ENCODE measurements at places on chromosomes 6 and 20.

GRCh38 chr6:134166511-134167261, 114.3 kb upstream of the SLC2A12 start:
- DNase-seq: no peak

DNA sequence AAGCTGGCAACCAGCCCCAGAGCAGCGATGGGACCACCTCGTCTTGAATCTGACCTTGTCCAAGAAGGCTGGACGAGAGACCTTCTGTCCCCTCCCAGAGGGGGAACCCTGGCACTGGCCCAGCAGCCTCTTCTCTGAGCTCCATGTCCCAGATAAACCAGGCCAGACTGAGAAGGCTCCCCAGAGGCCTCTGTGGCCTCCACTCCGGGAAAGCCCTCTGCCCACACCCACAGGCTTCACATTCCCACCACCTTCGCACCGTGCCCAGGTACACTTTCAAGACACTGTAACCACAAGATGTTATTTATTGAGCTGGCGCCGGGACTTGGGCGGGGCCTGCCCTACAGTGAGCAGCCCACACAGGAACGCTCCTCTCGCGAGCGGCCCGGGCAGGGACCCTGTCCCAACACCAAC, 33.2 kb downstream of the ADA start:
- DNase-seq: no peak

DNA sequence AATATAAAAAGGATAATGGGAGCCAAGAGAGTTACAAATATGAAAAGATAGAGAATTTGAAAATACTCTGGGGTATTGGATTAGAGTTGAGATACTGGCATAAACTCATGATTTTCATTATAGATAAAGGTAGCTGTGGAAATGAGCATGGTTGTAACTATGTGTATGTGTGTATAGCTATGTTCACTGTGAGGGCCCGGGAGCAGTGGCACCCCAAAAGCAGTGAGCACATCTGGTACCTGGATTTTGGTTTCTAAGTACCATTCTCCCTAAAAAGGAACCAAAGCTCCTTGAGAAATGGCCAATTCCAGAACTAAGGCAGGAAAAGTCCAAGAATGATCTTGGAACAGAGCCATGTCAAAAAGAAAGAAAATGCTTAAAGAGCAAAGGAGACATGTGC, 202.4 kb upstream of the QKI start:
- DNase-seq: no peak

DNA sequence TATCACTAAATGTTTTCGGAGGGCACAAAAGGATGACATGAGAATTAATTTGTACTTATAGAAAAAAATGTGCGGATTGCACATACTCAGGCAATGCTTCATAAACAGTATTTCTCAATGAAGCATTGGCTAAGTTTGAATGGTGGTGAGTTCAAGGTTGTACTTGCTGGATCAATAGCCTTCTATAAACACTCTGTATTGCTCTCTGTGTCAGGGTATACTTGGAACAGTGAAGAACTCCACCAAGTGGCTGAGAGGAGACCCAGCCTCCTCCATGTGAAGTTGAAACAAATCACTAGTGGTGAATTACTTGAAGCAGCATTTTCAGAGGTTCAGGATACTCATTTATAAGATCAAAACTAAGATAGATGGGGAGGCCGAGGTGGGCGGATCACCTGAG, 360.6 kb downstream of the RIMS1 start:
- DNase-seq: no peak

DNA sequence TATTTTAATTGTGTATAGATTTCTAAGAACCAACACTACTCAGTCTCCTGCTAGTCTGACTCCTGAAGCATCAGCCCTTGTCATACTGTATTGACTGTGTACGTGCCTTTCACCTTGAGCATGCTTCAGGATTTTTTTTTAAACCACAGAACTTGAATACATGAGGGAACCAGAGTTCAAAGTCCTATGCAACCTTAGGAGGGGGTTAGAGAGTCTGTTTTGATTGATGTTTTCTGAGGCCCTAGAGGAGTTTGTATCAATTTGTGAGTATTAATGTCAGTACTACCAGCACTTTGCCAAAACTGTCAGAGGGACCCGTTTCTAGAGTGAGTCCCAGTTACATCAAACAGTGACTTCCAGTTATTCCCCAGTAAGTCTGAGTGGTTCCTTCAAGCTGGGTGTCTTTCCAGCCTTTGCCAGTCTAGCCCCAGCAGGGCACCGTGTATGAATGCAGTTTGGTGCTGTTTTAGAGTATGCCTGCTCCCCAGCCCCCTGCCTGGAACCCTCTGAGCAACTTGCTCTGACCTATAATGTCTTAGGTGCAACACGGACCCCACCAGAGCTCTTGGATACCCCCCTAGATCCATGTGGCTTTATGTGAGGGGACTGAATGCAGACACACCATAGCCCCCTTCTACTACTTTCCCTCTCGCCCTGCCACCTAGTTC, 8.5 kb downstream of the TP53INP2 start:
- no peak for DNase-seq

DNA sequence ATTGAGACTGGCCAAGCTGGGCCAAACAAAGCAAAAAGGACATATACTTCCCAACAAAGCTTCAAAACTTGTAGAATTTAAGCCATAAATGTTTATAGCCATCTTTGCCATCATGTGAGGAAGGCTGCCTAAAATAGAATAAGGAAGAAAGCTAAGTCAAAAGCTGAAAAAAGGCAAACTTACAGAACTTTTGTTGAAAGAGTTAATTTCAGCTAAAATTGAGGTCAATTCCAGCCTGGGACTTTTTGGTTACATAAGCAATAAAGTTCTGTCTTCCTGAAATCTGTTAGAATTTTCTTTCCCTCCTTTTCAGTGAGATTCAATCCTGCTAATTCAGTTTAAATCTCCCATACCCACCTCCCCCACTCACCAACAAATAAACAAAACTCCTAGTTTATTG, 227.9 kb upstream of the MARCKS start:
- no peak for DNase-seq

- DNase-seq: no peak
Observed at GRCh38 chr6:26470643-26471042, 12.9 kb downstream of the BTN2A1 start.

GRCh38 chr6:30541515-30542403, 14.5 kb downstream of the GNL1 start:
- peak; percentile 92 for DNase-seq

- no peak for DNase-seq
Observed at GRCh38 chr6:143375022-143375585, 75.4 kb downstream of the ADAT2 start.

DNA sequence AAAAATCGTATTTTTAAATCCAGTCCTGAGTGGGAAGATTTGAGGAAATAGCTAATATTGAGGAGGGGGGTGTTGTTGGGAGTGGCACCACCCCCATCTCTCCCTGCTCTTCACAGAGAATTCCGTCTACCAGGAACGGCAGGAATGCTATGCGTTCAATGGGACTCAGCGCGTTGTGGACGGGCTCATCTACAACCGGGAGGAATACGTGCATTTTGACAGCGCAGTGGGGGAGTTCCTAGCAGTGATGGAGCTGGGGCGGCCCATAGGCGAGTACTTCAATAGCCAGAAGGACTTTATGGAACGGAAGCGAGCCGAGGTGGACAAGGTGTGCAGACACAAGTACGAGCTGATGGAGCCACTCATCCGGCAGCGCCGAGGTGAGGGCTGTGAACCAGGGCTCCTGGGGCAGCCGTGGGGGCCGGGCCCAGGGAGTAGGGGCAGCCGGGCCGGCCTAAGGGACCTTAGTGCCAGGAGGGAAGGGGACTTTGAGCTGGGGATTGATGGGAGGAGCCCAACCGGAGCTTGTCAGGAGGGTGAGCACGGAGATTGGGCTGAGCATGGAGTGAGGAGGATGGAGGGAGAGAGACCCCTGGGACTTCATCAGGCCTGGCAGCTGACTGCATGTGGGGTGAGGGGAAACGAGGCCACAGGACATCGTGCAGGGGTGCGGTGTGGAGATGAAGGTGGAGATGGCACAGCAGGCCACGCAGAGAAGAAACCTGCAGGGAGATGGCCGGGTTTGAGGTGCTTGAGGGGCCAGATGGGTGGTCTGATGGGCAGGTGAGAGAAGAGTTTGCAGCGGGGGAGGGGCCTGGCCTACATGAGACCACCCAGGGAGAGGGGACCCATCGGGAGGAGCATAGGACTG, 41.3 kb downstream of the HLA-DPB1 start:
- DNase-seq: peak; percentile 37

DNA sequence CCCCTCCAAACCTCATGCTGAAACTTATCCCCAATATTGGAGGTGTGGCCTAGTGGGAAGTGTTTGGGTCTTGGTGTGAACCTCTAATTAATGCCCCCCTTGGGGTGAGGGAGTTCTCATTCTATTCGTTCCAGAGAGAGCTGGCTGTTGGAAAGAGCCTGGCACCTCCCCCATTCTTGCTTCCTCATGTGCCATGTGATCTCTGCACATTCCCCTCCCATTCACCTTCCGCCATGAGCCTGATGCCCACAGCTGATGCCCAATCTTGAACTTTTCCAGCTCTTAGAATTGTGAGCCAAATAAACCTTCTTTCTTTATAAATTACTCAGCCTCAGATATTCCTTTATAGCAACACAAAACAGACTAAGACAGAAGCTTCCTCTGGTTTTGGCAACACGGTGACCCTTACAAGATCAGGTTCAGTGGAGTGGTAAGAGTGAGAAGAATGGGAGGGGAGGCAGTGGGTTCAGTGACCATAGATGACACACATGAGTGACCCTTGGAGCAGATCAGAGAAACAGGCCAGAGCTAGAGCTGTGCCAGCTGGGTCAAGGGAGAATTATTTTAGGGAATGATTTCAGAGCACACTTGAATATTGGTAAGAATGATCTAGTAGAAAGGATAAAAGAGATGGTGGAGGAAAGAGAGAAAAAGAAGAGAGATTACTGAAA, 176.4 kb downstream of the LY86 start:
- DNase-seq: no peak

- DNase-seq: no peak
Observed at GRCh38 chr20:56245761-56246160, 2.8 kb upstream of the MC3R start.

- DNase-seq: no peak
Observed at GRCh38 chr20:31841928-31842327, 3.5 kb downstream of the FOXS1 start.

- DNase-seq: no peak
Observed at GRCh38 chr6:36357872-36358225, 21.2 kb upstream of the BNIP5 start.

DNA sequence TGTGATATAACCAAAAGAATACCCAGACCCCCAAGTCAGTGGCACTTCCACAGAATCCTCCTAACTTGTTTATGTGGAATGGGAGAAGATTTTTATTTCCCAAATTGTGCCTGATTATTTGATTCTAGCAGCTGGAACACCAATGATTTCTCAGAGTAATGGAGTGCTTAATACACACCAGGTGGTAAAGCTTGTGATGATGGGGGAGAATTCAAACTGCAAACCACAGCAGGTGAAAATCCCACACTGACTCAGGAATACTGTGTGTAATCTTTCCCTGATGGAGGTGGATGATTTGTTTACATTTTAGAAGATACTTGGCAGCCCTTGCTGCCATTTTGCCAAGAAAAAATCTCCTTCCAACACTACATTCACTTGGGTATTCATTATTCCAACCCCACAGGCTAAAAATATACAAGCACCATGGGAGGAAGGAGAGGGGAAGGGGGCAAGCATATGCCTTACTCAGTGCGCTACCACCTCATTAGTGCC, 212.7 kb upstream of the PLN start:
- DNase-seq: no peak

GRCh38 chr6:135191508-135192255, 10.6 kb downstream of the MYB start:
- DNase-seq: peak; percentile 37

GRCh38 chr6:6508643-6509042, 79.9 kb upstream of the LY86 start:
- DNase-seq: no peak

GRCh38 chr6:125262016-125263013, 39.5 kb downstream of the HDDC2 start:
- no peak for DNase-seq

DNA sequence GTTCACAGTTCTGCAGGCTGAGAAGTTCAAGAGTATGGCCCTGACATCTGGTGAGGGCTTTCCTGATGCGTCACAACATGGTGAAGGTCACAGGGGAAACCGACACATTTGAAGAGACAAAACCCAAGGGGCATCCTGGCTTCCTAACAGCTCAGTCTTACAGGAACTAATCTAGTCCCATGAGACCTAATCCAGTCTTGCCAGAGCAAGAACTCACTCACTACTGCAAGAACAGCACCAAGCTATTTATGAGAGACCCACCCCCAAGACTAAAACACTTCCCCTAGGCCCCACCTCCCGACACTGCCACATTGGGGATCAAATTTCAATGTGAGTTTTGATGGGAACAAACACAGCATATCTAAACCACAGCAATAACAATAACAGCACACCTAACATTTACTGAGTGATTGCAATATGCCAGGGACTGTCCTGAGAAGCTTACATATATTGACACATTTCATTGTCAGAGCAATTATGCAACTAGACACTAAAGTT, 46.6 kb downstream of the TPBG start:
- no peak for DNase-seq

DNA sequence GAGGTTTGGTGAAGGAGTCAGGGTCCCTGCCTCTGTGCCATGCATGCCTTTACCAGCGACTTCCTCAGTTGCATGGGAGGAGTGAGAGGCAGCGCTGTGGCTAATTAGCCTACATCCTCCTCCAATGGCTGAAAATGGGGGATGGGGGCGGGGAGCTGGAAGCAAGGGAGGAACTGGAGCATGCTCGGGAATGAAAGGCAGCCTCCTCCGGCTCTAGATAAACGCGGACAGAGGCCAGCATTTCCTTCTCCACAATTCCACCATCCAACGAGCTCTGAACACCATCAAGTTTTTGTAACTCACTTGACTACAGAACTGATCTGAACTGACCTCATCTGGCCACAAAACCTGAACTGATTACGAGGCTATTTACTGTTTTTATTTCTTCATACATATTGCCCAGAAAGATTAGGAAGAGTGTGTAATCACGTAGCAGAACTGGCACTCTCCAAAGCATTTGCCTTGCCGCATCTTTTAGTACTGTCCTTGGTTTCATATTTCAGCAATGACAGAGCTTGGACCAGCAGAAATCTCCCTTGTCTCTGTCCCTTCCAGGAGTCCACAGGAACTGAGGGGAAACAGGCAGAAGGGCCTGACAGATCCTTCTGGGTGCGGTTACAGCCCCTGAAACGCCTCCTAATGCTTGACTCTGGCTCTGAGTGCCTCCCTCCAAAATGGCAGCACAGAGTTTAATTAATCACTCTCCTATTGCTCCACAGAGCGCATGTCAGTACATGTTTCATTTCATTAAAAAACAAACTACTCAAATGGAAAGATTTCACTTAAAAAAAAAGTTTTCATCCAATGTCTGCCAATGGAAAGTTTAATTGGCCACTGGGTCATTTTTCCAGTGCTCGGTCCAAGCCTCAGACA, 58.2 kb upstream of the TRAF3IP2 start:
- DNase-seq: no peak
